ENCODE measurements at places on chromosomes 3 and 15.

- no peak for DNase-seq
These were observed 11.3 kb downstream of the SEMA4B start for GRCh38 chr15:90212221-90213098.

DNA sequence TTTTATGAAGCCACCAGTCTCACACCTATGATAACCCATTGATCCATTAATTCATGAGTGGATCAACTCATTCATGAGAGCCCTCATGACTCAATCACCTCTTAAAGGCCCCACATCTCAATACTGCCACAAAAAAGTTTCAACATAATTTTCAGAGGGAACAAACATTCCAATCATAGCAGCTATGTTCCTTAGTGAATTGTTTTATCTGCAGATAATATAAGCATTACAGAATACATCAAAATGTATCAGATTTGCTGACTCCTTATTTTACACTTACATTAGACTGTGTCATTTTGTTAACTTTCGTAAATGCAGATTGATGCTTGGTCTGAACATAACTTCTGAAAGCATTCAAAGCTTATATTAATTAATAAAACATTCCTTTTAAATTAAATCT, 155.3 kb upstream of the MBNL1 start:
- DNase-seq, result no peak

DNA sequence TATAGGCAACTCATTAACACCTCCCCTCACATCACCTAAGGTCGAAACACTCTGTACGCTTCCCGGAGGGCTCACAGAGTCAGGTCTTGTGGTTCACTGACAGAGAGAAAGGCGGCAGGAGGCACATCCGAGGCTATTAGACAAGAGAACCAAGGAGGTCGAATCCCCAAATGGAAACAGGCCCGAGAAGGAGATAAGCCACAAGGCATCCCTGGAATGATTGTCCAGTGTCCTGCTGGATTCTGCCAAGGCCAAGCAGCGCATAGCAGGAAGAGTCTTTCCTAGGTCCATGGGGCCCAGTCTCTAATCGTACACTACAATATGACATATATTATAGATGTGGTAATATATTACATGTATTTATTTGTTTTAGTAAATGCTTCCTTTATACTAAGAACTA, 58.5 kb downstream of the ANXA2 start:
- no peak for DNase-seq

DNA sequence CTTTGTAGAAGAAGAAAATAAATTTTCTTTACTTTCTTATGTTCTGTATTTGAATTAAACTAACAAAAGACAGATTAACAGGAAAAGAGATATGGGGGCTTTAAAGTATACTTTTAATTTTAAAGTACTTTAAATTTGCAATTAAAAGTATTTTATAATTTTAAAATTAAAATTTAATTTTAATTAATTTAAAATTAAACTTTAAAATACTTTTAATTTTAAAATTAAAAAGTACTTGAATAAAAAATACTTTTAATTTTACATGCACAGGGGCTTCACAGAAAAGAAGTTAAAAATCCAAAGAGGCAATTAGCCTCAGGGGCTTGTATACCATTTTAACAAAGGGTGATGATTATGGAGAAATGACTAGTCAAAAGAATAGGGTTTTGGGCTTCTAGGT, 420.5 kb upstream of the TGFBR2 start:
- DNase-seq, result no peak

GRCh38 chr15:94252223-94252766, 20.9 kb downstream of the MCTP2 start:
- DNase-seq, result no peak

- no peak for DNase-seq
These were observed 208.8 kb downstream of the CADM2 start for GRCh38 chr3:85167576-85167975.

GRCh38 chr3:45365060-45365459, 23.3 kb upstream of the LARS2 start:
- no peak for DNase-seq

GRCh38 chr15:67548236-67548852, 5.8 kb downstream of the MAP2K5 start:
- DNase-seq, result no peak

- DNase-seq, result no peak
These were observed 482.0 kb upstream of the SUCLG2 start for GRCh38 chr3:68136411-68136810.

DNA sequence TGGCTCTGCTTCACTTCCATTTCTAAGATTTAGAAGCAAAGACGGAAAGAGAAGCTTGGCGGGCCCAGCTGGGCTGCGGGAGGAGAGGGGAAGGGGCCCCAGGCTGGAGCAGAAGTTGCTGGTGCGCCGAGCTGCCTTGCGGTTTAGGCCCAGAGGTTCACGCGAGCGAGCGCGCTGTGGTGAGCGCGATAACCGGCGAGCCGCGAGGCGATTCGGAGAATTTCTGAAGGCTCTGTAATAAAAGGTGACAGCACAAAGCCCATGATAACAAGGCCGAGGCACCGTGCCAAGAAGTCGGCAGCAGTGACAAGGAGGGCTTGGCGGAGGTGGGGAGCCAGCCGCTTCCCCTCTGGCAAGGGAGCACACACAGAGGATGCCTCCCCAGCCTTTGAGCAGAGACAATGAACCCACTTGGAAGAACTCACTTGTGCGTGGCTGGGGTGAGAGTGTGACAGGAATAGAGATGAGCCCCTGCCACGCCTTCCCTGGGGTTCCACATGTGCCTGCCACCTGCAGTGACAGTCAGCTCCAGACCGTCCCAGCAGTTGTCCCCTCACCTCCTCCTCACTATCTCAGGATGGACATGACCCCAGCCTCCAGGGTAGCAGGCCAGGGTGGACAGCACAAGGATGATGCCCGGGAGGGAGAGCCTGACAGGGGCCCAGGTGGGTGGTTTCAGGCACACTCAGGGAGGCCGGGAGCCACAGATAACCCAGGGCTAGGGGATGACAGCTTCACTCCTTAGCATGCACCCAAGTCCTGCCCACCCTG, 315.2 kb downstream of the UACA start:
- DNase-seq, result peak; percentile 59

- no peak for DNase-seq
These were observed 526.6 kb upstream of the ZNF717 start for GRCh38 chr3:76311941-76312340.

DNA sequence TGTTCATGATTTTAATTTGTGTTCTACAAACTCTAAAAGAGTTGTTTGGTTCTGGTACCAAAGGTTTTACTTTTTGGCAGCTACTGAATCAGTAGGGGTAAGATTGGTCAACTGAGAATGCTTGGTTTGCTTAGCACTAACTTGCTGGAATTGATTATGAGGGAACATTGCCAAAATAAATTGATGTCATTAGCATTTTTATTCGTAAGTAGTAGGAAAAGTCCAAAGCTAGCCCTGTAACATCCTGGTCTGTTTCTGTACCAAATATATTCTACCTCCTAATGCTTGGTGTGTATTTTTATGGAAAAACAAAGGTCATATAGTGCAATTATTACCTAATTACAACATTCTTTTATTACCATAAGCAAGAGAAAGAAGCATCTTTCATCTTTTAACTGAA, 35.9 kb upstream of the KPNA4 start:
- no peak for DNase-seq

GRCh38 chr15:71055461-71055860, 59.8 kb upstream of the THSD4 start:
- DNase-seq, result no peak

- DNase-seq, result no peak
These were observed 631 bp upstream of the MFGE8 start for GRCh38 chr15:88913850-88914169.

DNA sequence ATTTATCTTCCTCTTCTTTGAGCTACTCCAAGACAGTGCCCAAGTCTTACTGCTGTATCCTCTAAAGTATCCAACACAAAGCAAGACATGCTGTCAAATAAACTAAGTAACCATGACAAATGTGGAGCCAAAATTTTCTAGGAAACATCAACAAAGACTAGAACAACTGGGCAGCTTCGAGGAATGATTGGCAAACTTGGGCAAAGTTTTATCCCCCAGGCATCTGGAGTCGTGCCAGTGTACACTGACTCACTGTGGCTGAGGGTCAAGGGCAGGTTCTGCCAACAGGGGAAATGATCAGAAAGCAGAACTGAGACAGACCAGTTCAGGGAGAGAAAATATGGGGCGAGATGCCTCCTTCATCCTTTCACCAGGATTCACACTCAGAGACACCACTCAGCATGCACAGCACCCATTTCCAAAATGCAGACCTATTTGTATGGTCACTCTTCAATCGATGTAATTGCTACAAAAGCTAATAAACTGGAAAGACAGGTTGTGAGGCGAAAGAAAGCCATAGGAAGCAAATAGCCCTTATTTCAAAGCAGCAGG, 65.8 kb downstream of the MB21D2 start:
- DNase-seq, result peak; percentile 75

GRCh38 chr3:187747506-187747905, 2.2 kb upstream of the BCL6 start:
- no peak for DNase-seq

DNA sequence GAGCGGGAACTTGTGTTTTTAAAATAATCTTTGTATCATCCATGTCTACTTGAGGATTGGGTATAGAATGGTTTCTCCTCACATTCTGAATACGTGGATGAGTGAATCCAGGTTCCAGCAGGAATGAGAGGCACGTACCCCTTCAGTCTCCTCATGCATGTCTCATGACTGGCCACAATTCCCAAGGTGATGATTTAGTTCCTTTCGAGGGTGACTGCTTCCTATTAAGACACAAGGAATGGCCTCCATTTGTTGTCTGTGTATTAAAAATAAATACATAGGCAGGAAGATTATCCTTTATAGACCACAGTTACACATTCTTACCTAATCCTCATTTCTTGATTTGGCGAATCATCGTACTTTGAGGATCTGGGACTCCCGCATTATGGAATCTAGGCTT, 217.0 kb upstream of the LRIG1 start:
- no peak for DNase-seq

GRCh38 chr15:83510001-83510400, 62.9 kb downstream of the SH3GL3 start:
- no peak for DNase-seq

DNA sequence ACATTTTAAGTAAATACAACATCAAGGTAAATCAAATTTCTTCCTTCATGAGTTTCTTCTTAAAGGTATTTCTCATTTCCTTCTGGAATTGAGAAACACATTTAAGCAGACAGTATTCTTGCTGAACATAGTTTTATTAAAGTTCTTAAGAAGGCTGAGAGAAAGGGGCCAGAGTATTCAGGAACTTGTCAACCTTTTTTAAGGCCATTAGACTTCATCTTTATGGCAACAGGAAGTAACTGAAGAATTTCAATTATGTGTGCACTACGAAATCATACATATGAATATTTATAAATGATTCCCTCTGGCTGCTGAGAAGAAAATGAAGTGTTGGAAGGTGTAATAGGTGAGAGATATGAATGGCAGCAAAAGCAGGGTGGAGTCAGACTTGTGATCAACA, 829.4 kb upstream of the DPPA4 start:
- no peak for DNase-seq

GRCh38 chr3:40720863-40721262, 196.1 kb downstream of the ZNF621 start:
- no peak for DNase-seq

DNA sequence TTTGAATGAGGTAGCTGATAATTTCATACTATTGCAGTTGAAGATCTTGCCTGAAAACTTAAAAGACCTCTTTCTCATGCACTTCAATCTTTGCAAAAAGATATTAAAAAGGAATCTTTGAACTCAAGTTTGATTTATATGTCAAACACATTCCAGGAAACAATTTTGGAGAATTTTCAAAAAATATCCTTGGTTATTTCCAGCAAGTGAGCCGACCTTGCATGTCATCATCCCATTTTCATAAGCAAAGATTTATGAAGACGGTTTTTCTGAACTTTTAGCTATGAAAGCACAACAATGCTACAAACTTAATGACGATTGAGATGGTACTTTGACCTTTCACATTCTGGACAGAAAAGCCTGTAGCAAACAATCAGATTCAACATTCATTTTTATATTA, 95.6 kb downstream of the RFX7 start:
- no peak for DNase-seq

DNA sequence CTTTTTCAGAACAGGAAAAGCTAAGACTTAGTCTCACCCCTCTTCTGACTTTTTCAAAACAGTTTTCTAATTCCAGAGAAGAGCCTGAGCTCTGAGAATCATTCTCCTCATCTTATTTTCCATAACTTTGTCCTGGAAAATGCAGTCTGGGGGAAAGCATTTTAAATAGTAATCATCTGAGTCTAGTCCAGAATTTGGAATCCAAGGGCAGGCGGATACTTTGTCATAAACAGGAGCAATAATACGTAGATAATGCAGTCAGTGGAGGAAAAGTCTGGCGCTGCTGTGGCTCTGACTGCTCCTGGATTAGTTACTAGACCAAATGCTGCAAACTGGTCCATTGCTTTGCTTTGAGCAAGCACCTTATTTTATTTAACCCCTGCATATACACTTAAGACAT, 285.0 kb downstream of the THSD4 start:
- no peak for DNase-seq

DNA sequence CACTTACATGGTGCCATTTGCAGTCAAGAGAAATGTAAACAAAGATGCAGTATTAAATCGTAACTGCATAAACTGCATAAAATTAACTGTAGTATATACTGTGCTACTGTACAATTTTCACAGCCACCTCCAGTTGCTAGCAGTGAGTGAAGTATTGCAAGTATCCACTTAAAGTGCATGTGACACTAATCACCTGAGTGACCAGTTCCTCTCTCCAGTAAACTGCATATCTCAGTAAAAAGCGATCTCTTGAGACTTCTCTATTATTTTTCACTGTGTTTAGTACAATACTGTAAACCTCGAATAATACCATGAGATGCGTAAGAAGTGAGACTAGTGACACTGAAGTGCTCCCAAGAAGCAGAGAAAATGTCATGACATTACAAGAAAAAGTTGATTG, 111.7 kb upstream of the PLXND1 start:
- DNase-seq, result no peak

DNA sequence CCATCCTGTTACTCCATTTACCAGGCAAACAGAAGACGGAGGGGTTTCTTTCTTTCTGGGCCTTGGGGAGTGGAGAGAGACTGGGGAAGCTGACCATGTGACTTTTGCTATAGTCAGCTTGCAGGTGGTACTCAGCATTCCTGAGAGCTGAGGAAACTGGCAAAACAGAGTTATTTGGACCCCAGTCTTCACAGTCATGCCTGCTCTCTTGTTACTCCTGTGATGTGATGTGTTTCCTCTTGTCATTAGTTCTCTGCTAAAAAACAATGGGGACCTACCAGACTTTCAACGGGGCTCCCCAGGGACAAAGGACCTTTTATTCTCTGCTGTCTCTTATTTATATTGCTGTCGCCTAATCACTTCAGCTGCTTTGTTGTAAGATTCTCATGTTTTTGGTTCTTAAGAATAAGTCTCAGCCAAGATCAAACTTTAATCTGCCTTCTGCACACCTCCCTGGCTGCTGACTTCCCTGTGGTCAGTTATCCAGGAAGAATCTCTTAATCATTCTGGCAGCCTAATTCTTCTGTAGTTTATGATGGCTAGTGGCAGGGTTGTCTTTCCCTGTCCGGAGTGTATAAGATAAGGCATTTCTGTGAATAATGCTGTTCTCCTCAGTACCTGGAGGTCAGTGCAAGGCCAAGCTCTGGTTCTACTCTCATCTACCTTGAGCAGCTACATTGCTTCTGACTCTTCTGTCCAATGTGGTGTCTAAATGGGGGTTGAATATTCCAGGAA, 8.8 kb downstream of the STARD9 start:
- no peak for DNase-seq

All from lower lobe of right lung (tissue), 2 donors.